ENCODE measurements at places on chromosomes 6 and 20. TPM values are rescaled to one million over a fixed set of nuclear protein-coding genes. Genes with fewer than 3 reads are reported as not detected.

AK9 gene
- 8.5 TPM for total RNA-seq

RFX6 gene
- not detected for total RNA-seq

SLC22A16 gene
- not detected for total RNA-seq

ZKSCAN4 gene
- total RNA-seq: 5.7 TPM

GMPR gene
- 37.7 TPM for total RNA-seq

All from aortic smooth muscle cell (primary cell).